ENCODE measurements at places on chromosomes 1 and 21.

DNA sequence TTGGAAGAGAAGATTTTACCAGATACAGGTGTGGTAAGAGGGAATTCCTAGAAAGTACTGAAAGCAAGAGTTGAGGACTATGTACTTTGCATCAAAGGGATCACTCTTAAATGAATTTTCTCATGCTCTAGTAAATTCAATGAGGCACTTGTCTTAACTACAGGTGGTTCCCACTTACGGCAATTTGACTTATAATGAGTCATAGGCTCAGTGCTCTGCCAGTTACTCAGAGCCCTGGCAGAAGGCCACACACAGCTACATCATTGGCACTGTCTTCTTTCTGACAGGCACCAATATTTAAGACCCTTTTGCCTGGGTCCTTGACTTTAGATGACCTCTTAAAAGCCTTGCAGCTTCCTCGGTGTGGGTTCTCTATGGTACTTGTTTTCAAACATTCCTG is 15.9 kb upstream of the ADAMTS5 start:
- DNase-seq = peak; percentile 70

- DNase-seq = no peak
Measured at GRCh38 chr1:145912128-145912641, 2.3 kb upstream of the ITGA10 start.

DNA sequence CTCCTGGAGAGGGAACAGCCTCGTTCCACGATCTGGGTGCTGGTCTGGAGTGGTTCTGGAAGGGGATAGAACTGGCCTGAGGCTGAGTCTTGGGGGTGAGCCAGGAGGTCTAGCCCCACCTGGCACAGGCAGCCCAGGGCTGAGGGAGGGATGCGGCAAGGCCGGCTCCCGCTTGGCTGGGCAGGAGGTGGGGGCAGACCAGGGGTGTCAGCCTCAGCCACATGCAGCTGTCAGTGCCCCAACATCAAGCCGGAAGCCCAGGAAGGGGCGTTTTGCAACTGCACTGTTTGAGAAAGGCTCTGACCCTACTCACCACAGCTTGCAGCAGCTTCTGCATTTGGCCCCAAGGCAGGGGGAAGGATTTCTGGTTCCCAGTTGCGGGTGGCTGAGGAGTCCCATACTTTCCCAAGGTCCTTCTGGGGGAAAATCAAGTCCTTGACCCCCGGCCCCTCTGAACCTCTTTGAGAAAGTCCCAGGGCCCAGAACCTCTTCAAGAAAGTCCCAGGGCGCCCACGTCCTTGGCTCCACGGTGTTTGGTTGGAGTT is 2.0 kb downstream of the EFHD2 start:
- peak; percentile 35 for DNase-seq

DNA sequence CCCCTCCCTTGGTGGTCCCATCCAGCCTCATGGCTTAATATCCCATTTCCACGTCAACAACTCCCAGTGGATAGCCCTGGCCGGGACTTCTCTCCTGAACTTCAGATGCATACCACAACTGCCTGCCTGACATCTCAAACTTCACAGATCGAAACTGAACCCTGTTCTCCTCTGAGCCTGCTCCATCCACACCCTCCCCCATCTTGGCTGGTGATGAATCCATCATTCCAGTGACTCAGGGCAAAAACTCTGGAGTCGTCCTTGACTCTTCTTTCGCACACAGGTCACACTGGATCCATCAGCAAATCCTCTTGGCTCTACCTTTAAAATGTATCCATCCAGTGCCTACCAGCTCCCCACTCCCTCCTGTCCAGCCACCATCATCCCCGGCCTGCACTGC is 3.9 kb downstream of the TAS1R2 start:
- no peak for DNase-seq

DNA sequence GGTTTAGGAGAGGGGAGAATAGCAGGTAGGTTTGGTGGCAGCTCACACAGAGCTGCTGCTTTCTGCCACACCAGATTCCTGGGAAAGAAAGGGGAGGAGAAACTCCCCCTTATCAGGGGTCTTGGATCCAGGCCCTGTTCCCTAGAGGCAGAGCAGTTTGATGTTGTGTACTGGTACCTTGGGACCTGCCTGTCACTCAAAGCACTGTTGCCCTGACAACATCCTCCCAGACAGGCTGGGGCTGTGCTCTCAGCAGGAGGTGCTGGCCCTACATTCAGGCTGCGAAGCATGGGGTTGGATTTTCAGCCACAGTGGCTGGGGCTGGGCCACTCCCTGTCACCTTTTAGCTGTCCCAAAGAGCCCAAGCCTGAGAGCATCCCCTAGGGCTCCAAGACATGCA is 188.0 kb downstream of the GRIK3 start:
- DNase-seq = no peak

GRCh38 chr21:10430005-10430404 is 91.4 kb upstream of the TPTE start:
- DNase-seq = no peak

DNA sequence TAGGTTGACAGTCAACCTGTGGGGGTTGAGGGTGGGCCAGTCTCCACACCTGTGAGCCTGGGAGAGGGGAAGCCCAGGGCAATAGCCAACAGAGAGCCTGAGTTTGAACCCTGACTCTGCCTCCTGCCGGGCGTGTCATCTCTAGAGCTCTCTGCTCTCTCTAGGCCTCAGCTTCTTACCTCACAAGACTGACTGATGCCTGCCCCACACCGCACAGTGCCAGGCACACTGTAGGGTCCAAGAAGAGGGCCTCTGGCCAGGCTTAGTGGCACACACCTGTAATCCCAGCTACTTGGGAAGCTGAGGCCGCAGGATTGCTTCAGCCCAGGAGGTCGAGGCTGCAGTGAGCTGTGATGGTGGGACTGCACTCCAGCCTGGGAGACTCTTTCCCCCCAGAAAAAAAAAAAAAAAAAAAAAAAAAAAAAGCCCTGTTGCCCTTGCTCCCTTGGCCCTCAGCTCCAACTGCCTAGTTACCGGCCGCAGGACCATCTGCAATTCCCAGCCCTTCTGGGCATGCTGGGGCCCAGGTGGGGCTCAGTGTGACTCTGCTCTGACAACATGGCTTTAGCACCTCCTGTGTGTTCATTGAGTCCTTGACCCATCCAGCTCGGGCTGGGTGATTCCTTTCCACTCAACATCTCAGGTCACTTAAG is 25.1 kb downstream of the GRHL3 start:
- peak; percentile 40 for DNase-seq

- DNase-seq = no peak
Measured at GRCh38 chr1:160112357-160112756, 3.2 kb upstream of the ATP1A2 start.

DNA sequence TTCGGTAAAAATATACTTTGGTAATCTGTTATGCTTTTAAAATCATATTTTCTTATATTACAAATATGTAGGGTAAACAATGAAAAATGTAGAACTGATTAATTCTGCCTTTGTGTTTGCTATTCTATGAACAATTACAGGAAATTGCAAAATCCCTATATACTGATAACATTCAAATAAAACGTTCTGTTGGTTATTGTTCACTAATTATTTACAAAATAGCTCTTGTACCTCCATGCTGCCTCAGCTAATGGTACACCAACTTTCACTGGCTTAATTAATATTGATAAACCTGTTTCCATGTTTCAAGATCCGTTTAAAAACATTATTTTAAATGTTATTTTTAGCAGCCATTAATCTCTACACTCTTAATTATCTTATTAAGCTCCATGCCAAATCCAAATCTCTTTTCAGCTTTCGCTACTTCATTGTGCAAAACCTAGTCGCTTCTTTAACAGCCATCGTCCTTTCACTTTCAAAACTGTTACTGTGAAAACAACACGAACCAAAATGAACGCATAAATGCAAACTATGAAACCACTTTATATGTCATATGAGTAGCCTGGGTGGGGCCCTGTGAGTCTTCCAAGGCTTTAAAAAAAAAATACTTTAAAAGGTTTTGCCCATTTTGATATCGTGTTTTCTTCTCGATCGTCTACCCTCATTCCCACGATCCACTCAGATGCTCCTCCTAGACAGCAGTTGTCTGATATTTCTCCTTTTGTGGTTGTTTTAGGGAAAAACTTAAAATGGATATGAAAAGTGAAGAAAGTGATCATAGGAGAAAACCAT is 807.1 kb downstream of the USP25 start:
- DNase-seq = no peak

DNA sequence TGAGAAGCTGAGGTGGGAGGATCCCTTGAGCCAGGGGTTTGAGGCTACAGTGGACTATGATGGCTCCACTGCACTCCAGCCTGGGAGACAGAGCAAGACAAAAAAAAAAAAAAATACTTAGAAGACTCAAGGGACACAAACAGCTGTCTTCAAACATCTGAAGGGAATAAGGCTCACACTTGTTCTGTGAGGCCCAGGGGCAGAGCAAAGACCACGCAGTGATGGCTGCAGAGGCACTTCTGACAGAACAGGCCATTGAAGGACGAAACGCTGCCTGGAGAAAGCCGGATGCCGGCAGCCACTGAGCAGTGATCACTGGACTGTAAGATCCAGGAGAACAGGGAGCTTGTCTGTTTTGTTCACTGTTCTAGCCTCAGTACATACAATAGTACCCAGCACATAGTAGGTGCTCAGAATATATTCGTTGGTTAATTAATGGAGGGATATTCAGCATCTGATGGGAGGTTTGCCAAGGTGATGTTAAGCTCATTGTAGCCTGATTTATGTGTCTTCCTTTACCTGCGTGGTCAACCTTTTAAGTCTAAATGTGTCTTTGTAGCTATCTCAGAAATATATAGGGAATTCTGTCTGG is 12.1 kb upstream of the NDC1 start:
- no peak for DNase-seq

- DNase-seq = no peak
Measured at GRCh38 chr1:31823780-31824179, 8.0 kb upstream of the SPOCD1 start.

DNA sequence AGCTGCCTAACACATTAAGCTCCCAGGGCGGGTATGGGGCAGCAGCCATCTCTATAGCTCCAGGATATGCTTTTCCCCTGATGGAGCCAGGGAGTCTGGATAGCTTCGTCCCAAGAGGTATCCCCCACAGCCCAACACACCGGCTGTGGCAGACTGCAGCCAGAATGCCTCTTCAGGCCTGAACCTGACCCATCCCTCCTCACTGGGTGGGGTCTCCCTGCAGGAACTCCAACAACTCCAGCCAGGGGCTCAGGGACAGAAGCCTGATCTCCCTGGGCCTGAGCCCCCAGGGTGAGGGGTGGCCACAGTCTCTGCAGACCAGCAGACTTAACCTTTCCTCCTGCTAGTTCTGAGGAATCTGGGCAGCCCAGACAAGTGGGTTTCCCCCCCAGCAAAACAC is 159.9 kb downstream of the LRRIQ3 start:
- DNase-seq = no peak

GRCh38 chr1:98398649-98399048 is 262.9 kb upstream of the SNX7 start:
- peak; percentile 53 for DNase-seq

- DNase-seq = no peak
Measured at GRCh38 chr1:67958472-67958871, 92.0 kb downstream of the DIRAS3 start.

DNA sequence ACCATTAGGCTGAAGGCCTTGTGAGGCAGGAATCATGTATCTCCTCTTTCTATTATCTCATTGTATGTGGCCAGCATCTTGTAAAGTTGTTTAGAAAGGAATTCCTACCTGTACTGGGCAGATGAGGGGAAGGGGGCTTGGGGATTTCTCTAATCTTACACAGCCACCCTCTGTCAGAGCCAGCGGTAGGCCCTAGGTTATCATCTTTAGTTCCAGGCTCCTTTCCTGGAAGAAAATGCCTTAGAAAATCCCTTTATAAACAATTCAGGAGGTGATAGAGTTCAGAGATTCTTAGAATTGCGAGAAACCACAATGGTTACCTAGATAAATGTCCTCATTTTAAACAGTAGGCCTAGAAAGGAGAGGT is 35.2 kb downstream of the DPT start:
- DNase-seq = no peak

DNA sequence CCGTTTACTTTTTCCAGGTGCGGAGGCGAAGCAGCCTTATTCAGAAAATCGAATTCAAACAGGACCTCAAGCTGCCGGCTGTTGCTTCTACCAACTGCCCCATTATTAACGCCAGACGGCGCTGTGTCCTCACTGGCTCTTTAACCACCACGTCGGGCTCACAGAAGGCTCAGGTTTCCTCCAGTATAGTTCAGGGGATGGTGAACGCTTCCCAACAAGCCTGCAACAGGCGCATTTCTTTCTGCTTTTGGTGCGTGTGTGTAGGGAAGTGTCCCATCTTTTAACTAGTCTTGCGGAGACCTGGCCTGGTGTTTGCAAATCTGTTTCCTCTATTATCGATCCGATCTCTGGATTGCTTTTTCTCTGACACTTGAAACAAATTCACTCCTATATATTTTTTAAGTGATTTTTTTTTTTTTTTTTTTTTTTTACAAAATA is 791 bp upstream of the STUM start:
- peak; percentile 93 for DNase-seq

DNA sequence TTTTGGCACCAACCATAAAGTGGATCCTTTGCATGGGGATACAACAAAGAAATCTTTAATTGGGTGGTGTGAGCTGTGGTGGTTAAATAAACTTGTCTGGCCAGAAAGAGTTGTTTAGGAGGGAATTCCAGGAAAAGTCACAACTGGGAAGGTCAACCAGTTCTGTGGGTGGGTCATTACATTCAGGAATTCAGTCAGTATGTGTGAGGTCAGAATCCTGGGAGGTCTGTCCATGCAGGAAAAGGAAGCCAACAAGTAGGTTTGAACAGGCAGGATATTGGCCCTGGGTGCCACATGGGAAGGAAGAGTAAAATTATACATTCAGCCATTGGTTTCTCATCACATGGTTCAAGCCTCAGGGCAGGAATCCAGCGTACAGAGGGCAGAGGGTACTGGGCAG is 162.3 kb upstream of the ADAMTS5 start:
- DNase-seq = no peak

DNA sequence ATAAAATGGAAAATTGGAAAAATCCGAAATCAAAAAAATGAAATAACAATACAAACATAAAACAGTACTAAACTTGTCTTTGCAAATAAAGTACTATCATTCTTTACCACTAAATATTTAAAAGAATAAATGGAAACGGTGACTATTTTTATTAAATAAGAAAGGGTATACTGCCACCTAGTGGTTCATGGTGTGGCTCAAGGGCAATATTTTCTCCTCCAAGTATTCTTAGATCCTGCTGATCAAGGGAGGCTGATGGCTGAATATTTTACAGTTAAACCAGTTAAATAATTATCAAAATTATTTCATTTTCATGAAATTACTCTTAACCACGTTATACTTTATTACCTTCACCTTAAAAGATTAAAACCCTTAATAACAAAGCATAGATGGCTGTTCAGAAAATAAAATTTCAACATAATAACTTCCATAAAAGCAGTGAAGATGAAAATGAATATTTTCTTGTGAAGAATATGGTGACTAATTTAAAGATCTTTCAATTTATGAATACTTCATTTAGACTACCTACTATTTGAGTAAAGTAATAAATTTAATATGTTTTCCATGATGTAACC is 1793.9 kb downstream of the NCAM2 start:
- DNase-seq = peak; percentile 70

GRCh38 chr1:145689922-145690321 is 17.2 kb downstream of the PDZK1 start:
- no peak for DNase-seq

DNA sequence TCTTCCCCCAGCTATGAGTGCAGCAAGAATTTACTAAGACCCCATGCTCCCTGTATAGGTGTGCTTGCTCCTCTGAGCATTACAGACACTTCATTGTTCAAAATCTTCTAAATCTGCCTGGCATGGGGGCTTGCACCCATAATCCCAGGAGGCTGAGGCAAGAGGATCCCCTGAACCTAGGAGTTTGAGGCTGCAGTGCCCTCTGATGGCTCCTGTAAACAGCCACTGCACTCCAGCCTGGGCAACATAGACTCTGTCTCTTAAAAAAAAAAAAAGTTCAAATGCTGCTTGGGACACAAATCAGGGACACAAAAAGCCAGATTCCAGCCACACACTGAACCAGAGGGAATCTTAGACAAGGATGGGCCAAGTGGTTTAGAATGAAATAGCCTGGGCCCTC is 3.4 kb upstream of the ACOT7 start:
- no peak for DNase-seq

Measured in GM23248 (cell line).